Right lobe of liver (tissue), 6 donors: ENCODE measurements at places on chromosomes 12 and 14. TPM values are rescaled to one million over a fixed set of nuclear protein-coding genes. Genes with fewer than 3 reads are reported as not detected.

Gene BCAT1
- 3.3 TPM for total RNA-seq

Gene GLIPR1L1
- total RNA-seq: not detected

Gene MORN3
- total RNA-seq: not detected

Gene LRR1
- total RNA-seq: 5.3 TPM

Gene MLEC
- 102 TPM for total RNA-seq

Gene AKAP3
- 2.4 TPM for total RNA-seq

Gene EXOC3L4
- total RNA-seq: 36.0 TPM

- no peak for DNase-seq
- H3K27me3 ChIP-seq: no peaks in the 10 kb centered on the region
- no peaks in the 10 kb centered on the region for H3K36me3 ChIP-seq
- H3K4me3 ChIP-seq: no peak overlapping the region
These were observed 72.2 kb downstream of the BORCS5 start for GRCh38 chr12:12428961-12429657.

DNA sequence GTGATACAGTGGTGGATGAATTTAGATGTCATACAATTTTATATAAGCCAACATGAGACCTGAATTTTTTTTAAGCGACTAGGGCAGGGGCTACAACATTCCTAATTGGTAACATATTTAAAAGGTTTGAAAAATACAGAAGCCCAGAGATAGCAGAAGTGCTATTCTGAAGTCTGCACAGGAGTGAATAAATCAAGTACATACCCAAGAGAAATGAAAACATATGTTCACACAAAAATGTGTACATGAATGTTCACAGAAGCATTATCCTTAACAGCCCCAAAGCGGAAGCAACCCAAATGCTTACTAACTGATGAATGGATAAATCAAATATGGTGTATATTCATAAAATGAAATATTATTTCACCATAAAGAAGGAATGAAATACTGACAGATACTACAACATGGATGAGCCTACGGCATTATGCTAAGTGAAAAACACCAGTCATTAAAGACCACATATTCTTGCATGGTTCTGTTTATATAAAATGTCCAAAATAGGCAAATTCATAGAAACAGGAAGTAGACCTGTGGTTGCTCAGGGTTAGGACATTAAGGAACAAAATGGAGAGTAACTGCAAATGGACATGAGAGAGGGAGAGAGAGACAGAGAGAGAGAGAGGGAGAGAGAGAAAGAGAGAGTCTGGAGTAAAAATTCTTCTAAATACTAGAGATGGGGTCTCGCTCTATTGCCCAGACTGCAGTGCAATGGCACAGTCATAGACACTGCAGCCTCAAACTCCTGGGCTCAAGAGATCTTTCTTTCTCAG lies 28.0 kb upstream of the GXYLT1 start:
- no peaks in the 10 kb centered on the region for H3K36me3 ChIP-seq
- no peak overlapping the region for H3K27ac ChIP-seq
- H3K27me3 ChIP-seq: no peaks in the 10 kb centered on the region
- no peak for DNase-seq
- no peak overlapping the region for H3K4me3 ChIP-seq
- H3K4me1 ChIP-seq: no peaks in the 10 kb centered on the region

GRCh38 chr14:93923626-93924025 lies 3.5 kb upstream of the FAM181A start:
- no peak overlapping the region for H3K4me3 ChIP-seq
- H3K27ac ChIP-seq: no peak overlapping the region
- H3K4me1 ChIP-seq: no peaks in the 10 kb centered on the region
- H3K36me3 ChIP-seq: no peaks in the 10 kb centered on the region
- DNase-seq: no peak

DNA sequence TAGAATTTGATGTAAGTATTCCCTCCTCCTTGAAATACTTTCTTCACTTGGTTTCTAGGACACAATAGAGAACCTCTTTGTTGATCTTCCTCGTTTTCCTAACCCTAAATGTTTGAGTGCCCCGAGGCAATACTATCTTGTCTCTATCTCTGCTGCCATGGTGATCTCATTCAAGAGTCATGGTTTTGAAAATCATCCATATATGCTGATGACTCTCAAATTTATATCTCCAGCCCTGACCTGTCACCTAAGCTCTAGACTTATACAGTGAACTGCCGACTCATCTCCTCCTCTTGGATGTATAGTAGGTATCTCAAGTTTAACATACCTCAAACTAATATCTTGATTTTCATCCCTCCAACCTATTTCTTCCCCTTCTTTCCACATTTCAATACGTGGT lies 71.4 kb downstream of the RIC8B start:
- no peaks in the 10 kb centered on the region for H3K36me3 ChIP-seq
- no peak overlapping the region for H3K4me3 ChIP-seq
- H3K27ac ChIP-seq: no peak overlapping the region
- DNase-seq: no peak
- H3K27me3 ChIP-seq: no peaks in the 10 kb centered on the region

GRCh38 chr12:18323159-18323558 lies 61.8 kb downstream of the PIK3C2G start:
- DNase-seq: no peak
- no peaks in the 10 kb centered on the region for H3K36me3 ChIP-seq
- H3K4me1 ChIP-seq: peaks cover 9% of the 10 kb centered on the region
- H3K27ac ChIP-seq: no peak overlapping the region

DNA sequence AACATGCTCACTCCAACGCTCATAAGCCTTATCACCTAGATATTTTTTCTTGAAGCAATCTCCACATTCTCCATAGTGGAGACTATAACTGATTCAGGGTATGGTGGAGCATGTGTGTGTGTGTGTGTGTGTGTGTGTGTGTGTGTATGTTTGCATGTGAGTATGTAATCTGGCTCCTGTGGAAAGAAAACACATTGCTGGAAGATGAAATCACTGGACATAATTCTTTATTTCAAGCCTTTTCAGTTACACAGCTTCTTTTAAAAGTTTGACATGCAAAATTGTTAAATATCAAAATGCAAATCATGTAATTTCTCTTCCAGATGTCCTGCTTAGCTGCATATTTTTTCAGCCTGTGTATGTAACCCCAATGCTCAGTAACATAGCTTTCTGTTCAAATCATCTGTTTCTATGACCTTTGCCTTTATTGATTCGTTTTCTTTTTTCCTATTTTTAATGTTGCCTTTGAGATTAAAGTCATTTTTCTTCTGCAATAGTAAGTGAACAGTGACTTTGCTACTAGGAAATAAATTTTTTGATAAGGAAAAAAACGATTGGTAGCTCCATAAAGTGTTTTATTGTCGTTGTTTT lies 80.5 kb upstream of the BTG1 start:
- no peak overlapping the region for H3K27ac ChIP-seq
- DNase-seq: no peak
- no peak overlapping the region for H3K4me3 ChIP-seq

DNA sequence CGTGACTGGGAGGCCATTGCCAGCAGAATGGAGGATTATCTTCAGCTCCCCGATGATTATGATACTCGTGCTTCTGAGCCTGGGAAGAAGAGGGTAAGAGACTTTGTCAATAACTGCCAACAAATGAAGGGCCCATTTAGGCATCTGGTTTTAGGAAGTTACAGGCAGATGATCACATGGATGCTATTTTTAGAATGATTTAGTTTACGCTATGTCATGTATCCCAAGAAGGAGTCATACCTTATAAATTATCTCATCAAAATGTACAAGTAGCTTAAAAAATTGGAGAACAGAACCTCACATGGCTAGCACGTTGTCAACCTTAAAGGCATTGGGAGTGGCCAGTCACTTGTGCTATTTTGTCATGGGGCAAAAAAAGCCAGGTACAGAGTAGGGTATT lies 46.7 kb downstream of the PROX2 start:
- H3K27ac ChIP-seq: no peak overlapping the region
- DNase-seq: no peak
- no peak overlapping the region for H3K4me3 ChIP-seq
- H3K36me3 ChIP-seq: peaks cover 5% of the 10 kb centered on the region

DNA sequence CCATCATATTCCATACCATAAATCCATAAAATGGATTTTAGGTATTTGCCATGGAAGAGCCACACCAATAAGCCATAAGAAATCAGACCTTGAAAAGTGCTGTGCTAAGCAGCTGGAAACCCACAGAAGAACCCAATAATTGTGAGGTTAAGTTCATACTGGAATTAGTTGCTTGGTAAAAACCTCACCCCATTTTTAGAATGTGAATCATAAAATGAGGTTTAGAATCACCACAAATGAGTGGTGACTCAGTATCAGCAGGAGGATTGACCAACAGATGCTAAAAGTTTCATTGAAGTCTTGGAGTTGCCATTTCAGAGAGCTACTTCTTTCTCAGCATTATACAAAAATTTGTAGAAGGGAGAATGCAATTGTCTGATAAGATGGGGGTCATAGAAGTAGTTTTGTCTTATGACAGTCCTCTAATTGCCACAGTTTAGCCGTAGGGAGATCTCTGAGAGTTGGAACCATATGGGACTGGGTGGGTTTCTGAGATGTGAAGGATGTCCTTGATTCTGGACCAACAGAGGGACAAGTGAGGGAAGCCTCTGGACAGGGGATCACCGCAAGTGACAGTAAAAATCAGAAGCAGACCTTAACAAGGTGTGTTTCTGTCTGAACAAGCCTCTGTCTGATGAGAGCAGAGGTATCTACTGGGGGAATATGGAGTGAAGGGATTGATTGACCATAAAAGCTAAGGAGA lies 1.4 kb upstream of the STON2 start:
- H3K36me3 ChIP-seq: no peaks in the 10 kb centered on the region
- no peak overlapping the region for H3K4me3 ChIP-seq
- no peak for DNase-seq
- no peaks in the 10 kb centered on the region for H3K27me3 ChIP-seq
- H3K4me1 ChIP-seq: no peaks in the 10 kb centered on the region

- no peaks in the 10 kb centered on the region for H3K4me1 ChIP-seq
These were observed 345.8 kb upstream of the CCDC196 start for GRCh38 chr14:66140213-66140918.

GRCh38 chr12:29306266-29306665 lies 74.7 kb downstream of the ERGIC2 start:
- H3K36me3 ChIP-seq: no peaks in the 10 kb centered on the region
- H3K4me3 ChIP-seq: no peak overlapping the region
- H3K27ac ChIP-seq: no peak overlapping the region
- no peak for DNase-seq
- no peaks in the 10 kb centered on the region for H3K27me3 ChIP-seq
- H3K4me1 ChIP-seq: no peaks in the 10 kb centered on the region

GRCh38 chr12:18320036-18320617 lies 58.8 kb downstream of the PIK3C2G start:
- no peak for DNase-seq
- H3K4me3 ChIP-seq: no peak overlapping the region
- H3K4me1 ChIP-seq: no peaks in the 10 kb centered on the region
- no peaks in the 10 kb centered on the region for H3K27me3 ChIP-seq
- no peaks in the 10 kb centered on the region for H3K36me3 ChIP-seq

- DNase-seq: peak; percentile 63
- H3K4me3 ChIP-seq: peak overlapping the region; percentile 1
- H3K36me3 ChIP-seq: no peaks in the 10 kb centered on the region
- peaks cover 8% of the 10 kb centered on the region for H3K4me1 ChIP-seq
- peak overlapping the region; percentile 65 for H3K27ac ChIP-seq
These were observed 91.6 kb upstream of the FERMT2 start for GRCh38 chr14:53042480-53042879.

DNA sequence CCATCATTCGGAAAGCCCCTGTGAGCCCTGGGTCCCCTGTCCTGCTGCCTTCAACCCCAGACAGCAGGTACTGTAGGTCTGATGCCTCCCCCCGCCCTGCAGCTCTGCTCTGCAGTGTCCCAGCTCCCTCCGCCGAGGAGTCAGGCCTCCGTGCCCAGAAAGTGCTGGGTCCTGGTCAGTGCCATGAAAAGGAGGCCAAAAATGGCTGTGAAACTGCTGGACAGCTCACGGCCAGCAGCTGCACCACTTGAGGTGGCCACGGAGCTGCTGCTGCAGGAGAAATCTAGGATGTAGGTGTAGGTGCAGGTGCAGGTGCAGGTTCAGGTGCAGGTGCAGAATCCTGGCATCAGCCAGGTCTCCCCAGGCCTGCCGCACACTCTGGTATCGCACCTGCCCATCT lies 196.1 kb downstream of the SLC15A4 start:
- no peaks in the 10 kb centered on the region for H3K27me3 ChIP-seq
- H3K4me3 ChIP-seq: no peak overlapping the region
- no peak for DNase-seq
- no peaks in the 10 kb centered on the region for H3K36me3 ChIP-seq
- no peaks in the 10 kb centered on the region for H3K4me1 ChIP-seq

DNA sequence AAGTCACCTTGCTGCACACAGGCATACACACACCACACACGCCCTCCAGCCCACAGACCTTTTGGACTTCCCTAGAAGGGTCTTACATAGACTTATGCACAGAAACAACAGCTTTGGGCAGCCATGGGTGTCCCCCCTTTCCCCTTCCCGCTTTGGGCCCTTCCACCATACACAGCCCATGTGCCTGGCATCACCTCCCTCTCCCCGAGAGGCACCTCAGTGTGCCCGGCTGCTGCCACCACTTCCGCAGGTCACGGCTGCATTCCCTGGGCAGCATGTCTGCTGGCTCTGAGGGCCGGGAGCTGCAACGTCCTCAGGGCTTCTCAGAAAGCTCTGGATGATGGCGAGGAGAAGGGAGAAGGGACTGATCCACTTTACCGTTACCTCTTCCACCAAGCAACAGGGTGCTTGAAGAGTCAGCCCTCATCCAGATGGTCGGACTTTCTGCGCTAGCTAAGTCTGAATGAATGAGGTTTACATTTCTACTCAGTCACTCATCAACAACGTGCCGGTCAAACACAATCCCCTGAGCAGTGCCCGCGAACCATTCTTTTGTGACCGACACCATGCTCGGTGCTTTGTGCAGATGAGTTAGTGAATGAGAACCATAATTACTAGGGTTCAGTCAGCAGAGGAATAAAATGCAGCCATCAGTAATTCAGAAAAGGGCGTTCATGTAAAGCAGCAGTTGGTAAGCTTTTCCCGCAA lies 72.2 kb upstream of the BCL11B start:
- no peaks in the 10 kb centered on the region for H3K4me1 ChIP-seq
- no peaks in the 10 kb centered on the region for H3K27me3 ChIP-seq
- no peaks in the 10 kb centered on the region for H3K36me3 ChIP-seq
- no peak overlapping the region for H3K4me3 ChIP-seq

DNA sequence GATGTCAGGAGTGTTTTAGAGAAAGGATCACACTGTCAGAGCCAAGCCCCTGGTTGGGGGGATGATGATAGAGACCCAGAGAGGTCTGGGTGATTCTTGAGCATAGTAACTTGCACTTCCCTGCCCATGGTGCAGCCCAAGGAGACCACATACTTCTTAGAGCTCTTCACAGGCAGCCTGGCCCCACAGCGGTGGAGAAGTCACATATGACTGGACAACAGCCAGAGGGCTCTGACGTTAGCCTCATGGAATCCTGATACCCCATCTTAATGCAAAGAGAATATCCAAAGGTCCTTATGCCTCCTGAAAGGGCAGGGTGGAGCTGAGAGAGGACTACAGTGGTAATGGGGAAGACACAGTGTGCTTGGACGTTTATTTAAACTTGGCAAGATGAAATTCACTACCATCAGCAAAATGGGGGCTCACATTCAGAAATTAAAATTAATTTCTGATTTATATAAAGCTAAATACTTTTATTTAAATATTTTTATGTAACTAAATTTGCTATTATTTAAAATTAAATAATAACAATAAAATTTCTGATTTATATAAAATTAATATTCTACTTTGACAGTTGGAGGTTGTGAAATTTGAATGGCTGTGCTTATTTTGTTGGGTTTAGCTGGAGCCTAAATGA lies 131.3 kb downstream of the KTN1 start:
- H3K27me3 ChIP-seq: no peaks in the 10 kb centered on the region
- H3K36me3 ChIP-seq: no peaks in the 10 kb centered on the region
- no peak for DNase-seq
- no peak overlapping the region for H3K27ac ChIP-seq
- no peak overlapping the region for H3K4me3 ChIP-seq

- H3K27me3 ChIP-seq: no peaks in the 10 kb centered on the region
- H3K4me3 ChIP-seq: no peak overlapping the region
- no peaks in the 10 kb centered on the region for H3K36me3 ChIP-seq
- no peaks in the 10 kb centered on the region for H3K4me1 ChIP-seq
- DNase-seq: no peak
These were observed 150.8 kb downstream of the FBXL14 start for GRCh38 chr12:1443421-1444141.
